ENCODE measurements at places on chromosomes 1 and 21.

DNA sequence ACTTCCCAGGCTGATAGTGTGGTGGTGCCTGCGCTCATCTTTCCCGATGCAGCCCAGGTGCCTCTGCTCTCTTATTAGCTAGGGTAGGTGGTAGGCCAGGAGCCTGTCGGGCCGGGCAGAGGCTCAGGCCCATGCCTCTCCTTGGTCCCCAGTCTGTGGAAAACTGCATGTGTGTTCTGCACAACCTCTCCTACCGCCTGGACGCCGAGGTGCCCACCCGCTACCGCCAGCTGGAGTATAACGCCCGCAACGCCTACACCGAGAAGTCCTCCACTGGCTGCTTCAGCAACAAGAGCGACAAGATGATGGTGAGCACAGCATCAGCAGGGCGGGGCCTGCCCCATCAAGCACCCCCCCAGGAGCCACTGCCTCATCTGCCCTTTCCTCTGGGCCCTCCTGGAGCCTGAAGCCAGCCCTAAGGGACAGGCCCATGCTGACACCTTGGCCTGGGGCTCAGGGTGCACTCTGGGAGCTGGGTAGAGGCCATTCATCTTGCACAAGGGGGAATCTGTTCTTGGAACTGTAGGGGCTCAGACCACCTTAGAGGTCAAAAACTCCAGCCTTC lies 38.6 kb downstream of the PKP1 start:
- DNase-seq = no peak

GRCh38 chr1:29907596-29907995 lies 671.3 kb downstream of the PTPRU start:
- DNase-seq = no peak

DNA sequence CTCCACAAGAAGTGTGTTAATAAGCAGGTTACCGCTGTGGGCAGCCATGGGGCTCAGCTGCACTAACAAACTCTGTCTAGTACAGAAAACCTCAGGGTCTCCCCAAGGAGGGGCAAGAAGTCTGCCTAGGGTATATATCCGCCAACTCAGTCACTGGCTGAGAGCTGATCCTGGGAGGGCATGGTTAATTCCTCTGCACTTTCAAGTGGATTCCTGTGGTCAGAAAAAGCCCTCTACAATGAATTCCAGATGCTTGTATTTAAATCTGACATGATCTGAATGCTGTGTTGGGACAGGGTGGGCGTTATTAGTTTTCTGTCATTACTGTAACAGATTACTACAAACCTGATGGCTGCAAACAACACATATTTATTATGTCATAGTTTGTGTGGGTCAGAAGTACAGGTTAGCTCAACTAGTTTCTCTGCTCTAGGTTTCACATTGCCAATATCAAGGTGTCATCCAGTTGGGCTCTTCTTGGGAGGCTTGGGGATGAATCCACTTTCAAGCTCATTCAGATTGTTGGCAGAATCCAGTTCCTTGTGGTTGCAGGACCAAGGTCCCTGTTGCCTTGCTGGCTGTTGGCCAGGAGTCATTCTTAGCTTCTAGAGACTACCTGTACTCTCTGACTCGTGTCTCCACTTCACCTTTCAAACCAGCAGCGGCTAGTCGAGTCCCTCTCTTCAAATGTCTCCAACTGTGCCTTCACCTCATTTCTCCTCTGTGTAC lies 8.0 kb upstream of the SELE start:
- DNase-seq = no peak

- DNase-seq = no peak
These were observed 26.5 kb upstream of the LPAR3 start for GRCh38 chr1:84919461-84919970.

DNA sequence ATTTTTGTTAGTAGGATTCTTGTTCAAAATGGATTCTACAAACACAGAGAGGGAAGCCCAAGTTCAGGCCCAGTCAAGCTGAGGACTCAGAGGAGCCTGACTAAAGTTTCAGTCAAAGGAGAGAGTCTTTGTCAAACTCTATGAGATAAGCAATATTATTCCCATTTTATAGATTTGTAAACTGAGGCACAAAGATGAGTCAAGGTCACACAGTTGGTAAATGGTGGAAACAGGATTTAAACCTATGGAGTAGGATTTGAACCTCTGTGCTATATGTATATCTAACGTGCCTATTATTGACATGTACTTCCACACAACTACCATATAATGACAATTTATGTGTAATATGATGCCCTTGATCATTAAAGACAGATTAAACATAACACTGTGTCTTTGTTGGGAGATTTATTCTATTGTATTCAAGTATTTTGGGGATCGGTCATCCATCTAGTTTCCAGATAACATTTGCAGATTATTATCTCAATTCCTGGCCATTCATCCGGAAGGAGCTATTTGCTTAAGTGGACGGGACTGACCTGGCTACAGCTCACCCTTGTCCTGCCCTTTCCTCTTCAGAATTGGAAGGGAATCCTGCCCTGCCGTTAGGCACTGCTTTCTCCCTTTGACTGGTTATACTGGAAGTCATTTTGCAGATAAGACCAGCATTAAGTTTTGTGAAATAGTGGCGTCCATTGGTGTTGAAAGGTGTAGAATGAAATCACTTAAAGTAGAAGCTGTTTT lies 86.1 kb upstream of the LMO4 start:
- no peak for DNase-seq

DNA sequence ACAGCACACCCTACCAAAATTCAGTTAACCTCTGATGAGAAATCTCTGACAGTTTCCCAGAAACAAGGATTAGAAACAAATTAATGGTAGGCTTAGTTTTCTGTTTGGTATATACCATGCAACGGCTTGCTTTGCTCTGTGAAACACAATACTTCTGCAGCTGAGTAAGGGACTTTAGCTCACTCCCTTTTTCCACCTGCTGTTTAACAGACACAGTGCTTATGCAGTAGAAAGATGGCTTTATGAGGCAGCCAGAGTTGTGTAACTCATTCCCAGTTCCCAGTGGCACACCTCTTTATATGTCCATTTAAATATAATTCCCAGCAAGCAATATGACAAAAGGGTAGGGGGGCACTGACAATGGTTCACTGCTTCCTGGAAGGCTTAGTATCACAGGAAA lies 124.0 kb downstream of the PIGK start:
- DNase-seq = no peak

DNA sequence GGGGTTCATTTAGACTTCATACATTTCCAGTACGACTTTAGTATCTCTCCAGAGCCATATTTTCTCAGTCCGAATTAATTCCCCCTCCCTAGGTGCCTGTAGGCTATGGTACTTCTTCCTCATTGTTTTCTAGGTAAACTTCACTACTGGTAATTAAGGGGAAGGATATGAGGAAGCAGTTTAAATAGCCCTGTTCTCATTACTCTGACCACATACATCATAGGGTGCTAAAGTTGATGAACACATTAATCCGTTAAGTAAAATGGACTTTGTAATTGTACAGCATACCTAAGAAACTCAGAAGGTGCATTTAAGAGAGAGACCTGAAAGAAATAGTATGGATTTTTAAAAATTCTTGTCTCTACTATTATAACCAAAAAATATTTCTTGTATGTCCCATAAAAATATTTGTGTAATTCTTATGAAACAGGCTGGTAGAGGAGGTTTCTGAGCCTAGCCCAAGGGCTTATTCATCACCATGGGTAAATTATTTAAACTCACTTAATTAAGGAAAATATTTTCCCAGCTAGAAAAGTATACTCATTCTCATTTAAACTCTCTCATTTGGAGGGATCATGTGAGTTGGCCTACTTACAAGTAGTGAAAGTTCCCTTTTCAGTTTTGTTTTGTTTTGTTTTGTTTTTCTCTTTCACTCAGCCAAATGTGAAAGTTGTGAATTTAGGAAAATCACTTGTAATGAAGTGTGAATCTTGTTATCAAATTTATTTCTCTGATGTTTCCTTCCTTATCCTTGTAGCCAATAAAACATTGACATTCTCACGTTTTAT lies 2.0 kb downstream of the PRMT6 start:
- DNase-seq = no peak

- DNase-seq = no peak
These were observed 8.3 kb upstream of the TRABD2B start for GRCh38 chr1:48005253-48006117.

DNA sequence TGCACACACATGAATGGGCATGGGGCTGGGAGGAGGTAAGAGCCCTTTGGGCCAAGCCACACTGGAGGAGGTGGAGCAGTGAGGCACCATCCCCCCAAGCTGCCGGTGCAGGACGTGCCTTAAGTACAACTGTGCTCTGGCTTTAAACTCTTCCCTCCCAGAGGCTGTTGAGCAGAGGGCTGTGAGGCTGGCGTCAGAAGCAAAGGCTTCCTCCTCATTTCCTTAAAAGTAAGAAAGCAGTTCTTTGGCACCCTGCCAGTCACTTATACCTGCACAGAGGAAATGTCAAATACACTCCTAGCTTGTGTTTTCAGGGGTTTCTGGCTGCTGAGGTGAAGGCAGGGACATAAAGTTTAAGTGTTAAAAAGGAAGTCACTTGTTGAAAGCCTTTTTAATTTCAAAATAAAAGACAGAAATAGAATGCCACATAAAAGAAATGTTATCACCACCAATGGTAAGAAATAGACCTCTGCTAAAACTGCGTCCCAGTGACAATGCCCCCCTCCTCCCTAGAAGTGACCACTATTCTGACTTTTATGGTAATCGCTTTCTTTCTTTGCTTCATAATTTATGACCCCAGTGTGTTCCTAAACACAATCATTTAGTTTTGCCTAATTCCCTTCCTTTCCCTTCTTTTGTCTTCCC lies 33.0 kb downstream of the LAMC2 start:
- peak; percentile 79 for DNase-seq

DNA sequence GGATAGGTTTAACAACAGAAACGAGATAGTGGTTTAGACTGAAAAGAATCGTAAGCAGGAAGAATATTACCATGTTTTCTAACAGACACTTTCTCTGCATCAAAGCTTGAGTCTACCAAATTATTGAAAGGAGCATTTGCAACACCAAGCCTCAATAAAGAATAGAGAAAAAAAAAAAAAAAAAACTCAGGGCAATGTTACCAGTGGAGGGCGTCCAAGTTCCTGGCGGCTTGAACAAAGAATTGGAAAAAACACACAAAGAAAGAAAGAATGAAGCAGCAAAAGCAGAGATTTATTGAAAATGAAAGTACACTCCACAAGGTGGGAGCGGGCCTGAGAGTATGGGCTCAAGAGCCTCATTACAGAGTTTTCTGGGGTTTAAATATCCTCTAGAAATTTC lies 686.5 kb upstream of the ADGRL2 start:
- no peak for DNase-seq

DNA sequence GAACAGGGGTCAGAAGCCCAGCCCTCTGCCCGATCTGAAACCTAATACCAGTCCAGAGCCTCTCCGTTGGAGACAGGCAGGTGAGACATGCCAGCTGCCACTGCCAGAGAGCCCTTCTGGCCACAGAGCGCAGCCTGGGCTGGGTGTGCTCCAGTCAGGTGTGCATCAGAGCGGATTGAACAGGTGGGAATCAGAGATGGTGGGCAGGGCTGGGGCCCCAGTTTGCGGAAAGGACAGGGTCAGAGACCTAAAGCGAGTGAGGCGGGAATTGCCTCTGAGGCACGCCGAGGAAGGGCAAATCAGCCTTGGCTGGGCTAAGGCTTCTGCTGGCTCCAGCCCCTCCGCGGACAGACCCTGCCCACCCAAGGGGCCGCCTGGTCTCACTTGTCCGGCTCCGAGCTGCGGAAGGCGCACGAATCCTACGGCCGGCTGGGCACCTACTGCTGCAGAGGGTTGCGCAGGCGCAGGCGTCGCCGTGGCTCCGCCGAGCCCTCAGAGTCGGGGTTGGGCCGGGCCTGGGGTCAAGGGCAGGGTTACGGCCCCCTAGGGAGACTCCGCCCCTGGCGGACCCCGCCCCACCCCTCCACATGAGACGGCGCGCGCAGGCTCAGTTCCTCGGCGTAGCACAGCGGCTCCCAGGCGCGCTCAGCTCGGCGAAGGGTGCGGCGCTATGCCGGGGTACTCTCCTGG lies 10.3 kb downstream of the CPLANE2 start:
- DNase-seq = no peak

DNA sequence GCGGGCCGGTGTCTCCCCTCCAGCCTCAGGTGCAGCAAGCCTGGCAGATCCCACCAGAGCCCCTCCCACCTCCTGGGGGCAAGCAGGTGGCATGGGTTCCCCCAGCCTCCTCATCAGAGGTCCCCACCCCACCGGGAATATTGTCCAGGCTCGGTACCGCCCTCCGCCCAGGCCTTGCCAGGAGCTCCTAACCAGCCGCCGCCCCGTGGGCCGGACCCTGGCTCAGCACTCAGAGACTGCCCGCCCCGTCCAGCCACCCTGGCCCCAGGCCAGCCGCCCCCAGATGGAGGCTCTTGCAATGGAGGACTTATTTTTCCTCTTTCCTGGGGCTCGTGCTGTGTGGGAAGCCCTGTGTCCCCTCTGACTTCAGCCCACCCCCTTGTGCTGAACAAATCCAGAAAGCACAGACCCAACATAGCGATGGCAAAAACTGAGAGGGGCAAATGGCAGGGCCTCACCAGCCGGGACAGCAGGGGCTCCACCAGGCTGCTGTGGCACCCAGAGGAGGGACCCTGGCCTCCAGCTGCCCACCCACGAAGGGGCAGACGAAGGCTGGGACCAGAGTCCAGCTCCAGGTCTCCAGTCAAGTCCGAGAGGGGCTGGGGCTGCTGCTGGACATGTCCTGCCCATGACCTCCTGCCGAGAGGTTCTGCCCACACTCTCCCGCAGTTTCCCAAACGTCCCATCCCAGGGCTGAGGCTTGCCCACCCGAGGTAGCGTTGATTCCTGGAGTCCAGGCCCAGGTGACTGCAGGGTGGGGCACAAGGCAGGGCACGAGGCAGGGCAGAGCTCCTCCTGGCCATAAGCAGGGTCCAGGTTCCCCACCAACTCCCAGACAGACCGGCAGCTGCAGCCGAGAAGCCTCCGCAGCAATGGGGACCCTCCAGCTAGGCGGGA lies 7.5 kb downstream of the MEGF6 start:
- DNase-seq = no peak

GRCh38 chr1:178328728-178329127 lies 168.0 kb downstream of the CLEC20A start:
- no peak for DNase-seq

- no peak for DNase-seq
These were observed 18.3 kb upstream of the LRP8 start for GRCh38 chr1:53345996-53346813.

GRCh38 chr1:173430677-173431303 lies 46.3 kb upstream of the PRDX6 start:
- no peak for DNase-seq

- DNase-seq = peak; percentile 83
These were observed 1.4 kb upstream of the SSBP3 start for GRCh38 chr1:54407404-54408146.

- no peak for DNase-seq
These were observed 6.9 kb upstream of the IL22RA1 start for GRCh38 chr1:24149866-24150233.

- no peak for DNase-seq
These were observed 64.3 kb downstream of the TMEM53 start for GRCh38 chr1:44609768-44610526.

DNA sequence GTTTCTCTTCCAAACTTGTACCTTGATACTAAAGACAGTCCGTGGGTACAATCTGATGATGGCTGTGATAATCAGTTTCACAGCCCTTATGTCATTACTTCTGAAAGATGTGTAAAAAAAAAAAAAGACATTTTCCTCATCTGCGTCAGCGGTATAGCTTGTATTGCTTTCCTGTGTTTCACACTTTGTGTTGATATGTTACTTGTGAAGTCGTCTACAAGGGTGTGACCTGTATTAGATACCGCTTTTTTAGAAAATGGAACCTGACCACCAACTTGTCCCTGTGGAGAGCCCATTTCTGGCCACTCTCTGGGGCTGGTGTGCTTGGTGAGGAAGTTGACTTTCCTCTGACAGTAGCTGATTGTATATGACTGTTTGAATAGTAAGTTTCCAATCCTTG lies 50.5 kb downstream of the PEX14 start:
- no peak for DNase-seq

Data from CD4-positive, alpha-beta T cell treated with Interleukin-6 at 100 ng/mL for 8 hours (primary cell).